Left lobe of liver (tissue), 2 donors: ENCODE measurements at places on chromosomes 7 and 10. TPM values are rescaled to one million over a fixed set of nuclear protein-coding genes. Genes with fewer than 3 reads are reported as not detected.

Gene CPA1
- 16.8 TPM for total RNA-seq

Gene ABCB1
- 33.4 TPM for total RNA-seq

Gene ANKIB1
- total RNA-seq, result 13.1 TPM

Gene ADCYAP1R1
- total RNA-seq, result 0.65 TPM

Gene CXCL12
- total RNA-seq, result 50.3 TPM

Gene DENND11
- 29.8 TPM for total RNA-seq

Gene ATOH7
- total RNA-seq, result 1.2 TPM

Gene TRPV6
- 0.53 TPM for total RNA-seq

Gene TMEM229A
- not detected for total RNA-seq

Gene LRRD1
- not detected for total RNA-seq

Gene CCAR1
- 17.4 TPM for total RNA-seq

Gene LRRTM3
- total RNA-seq, result not detected

Gene LARP4B
- total RNA-seq, result 37.1 TPM

Gene CYP2E1
- total RNA-seq, result 3,844 TPM

Gene GPR15LG
- total RNA-seq, result 0.20 TPM

Gene LRRC4
- 2.8 TPM for total RNA-seq

Gene UPK3BL1
- 10.0 TPM for total RNA-seq

Gene LGI1
- 0.75 TPM for total RNA-seq

Gene MMP21
- total RNA-seq, result 0.20 TPM

Gene STARD3NL
- 6.5 TPM for total RNA-seq

Gene LRIT1
- not detected for total RNA-seq

Gene ZNF488
- total RNA-seq, result 0.08 TPM

Gene NKX2-3
- 0.08 TPM for total RNA-seq

Gene RAMP3
- 5.8 TPM for total RNA-seq
